ENCODE measurements at places on chromosomes 4 and X. TPM values are rescaled to one million over a fixed set of nuclear protein-coding genes. Genes with fewer than 3 reads are reported as not detected.
A peak's percentile ranks its signal among the peaks of the same experiment; 100 is the strongest.

DNA sequence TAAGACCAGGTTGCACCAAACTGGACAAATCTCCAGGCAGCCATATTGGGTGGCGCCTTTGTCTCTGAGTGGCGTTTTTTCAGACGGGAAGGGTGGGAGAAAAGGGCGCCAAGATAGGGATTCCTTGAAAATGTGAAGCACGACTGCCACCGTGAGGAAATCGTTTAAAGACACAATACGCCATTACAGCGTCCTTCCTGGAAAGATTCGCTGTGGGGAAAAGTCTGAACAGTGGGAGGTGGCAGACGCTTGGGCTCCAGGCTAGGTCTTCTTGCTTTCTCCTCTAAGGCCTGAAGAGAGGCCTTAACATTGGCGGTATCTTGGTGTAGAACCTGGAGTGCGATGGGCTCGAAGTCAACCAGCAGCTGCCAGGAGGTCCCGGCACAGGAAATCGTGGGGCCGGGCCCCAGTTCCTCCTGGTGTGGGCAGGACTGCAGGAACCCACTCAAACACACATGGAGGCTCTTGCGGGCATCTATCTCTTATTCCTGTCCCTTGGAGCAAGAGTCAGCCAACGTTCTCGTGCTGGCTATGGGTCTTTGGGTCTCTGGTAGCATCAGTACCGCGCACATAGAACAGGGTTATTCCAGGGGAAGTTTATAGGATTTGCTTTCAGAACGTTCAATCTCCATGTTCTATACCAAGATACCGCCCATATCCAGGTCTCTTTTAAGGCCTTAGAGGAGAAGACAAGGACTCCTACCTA lies 208.8 kb downstream of the OR13H1 start:
- H3K4me3 ChIP-seq, result no peak overlapping the region
- H3K36me3 ChIP-seq, result peaks cover 14% of the 10 kb centered on the region
- no peak for DNase-seq
- H3K27me3 ChIP-seq, result no peaks in the 10 kb centered on the region

DNA sequence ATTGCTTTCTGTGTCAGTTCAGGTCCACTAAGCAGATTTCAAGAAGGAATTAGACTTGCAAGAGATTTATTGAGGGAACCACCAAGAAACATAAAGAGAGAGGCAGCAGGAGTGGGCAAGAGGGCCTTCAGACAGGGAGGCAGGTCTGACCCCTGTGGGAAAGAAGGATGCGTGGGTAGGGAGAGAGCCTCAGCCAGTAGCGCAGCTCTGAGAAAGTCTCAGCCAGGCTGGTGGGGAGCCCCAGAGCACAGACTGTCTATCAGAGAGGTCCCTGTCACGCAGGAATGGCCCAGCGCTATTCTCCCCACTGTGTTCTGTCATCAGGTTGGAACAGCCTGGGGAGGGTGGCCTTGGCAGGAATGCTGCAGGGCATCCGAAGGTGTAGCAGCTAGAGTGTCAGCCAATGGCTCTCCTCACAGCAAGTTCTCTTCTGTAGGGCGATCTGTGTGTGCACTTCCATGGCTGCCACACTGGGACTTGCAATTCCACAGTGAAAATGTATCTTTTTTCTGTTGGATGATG lies 48.0 kb downstream of the OTC start:
- H3K27ac ChIP-seq, result no peak overlapping the region
- no peak overlapping the region for H3K4me3 ChIP-seq

GRCh38 chr4:101730291-101731117 lies 60.0 kb upstream of the BANK1 start:
- H3K27me3 ChIP-seq, result peaks cover 10% of the 10 kb centered on the region
- no peaks in the 10 kb centered on the region for H3K4me1 ChIP-seq
- DNase-seq, result peak; percentile 56
- no peak overlapping the region for H3K4me3 ChIP-seq
- no peak overlapping the region for H3K27ac ChIP-seq

HHIP gene
- total RNA-seq, result not detected

WDR17 gene
- total RNA-seq, result 0.78 TPM

DGAT2L6 gene
- total RNA-seq, result not detected

FSTL5 gene
- total RNA-seq, result not detected

Measured in activated CD4-positive, alpha-beta memory T cell treated with anti-CD3 and anti-CD28 coated beads, Interleukin-2, amount 10 ng/mL, durations not matched to agents 7 days and 5 days (primary cell).